Left kidney (tissue), 8 donors: ENCODE measurements at places on chromosomes 7 and 10.
A peak's percentile ranks its signal among the peaks of the same experiment; 100 is the strongest.

DNA sequence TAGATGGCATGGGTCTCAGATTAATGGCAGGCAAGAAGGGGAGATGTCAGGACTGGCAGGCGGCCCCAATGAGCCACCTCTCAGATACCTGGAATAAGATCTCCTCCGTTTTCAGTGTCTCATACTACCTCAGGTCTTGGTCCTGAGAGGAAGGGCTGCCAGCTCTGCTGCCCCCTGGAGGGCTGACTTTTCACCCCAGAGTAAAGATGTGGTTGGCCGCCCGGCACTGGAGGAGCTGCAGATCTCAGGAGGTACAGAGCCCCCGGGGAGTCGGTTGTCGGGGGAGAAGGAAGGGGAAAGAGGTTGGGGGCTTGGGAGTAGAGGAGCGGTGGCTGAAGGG lies 642 bp upstream of the COL13A1 start:
- peak; percentile 54 for DNase-seq

DNA sequence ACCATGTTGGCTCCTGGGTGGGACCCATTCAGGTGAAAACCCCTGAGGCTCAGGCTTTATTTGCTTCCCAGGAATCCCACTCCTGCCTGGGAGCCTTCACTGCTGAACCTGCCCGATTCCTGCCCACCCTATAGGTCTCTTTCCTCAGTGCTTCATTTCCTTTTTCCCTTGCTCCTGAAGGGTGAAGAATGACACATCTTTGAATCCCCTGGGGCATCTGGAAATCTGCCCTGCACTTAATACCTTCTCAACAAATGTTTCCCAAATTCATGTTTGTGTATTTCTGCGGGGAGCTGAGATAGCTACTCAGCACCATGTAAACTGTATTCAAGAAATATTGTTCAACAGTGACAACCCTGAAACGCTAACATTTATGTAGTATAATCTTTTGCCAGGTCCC lies 10.3 kb upstream of the PCBD1 start:
- no peak for DNase-seq

- DNase-seq, result no peak
Observed at GRCh38 chr7:48046458-48046857, 11.1 kb downstream of the C7orf57 start.

GRCh38 chr7:36602511-36602910 lies 121.8 kb downstream of the AOAH start:
- DNase-seq, result no peak

DNA sequence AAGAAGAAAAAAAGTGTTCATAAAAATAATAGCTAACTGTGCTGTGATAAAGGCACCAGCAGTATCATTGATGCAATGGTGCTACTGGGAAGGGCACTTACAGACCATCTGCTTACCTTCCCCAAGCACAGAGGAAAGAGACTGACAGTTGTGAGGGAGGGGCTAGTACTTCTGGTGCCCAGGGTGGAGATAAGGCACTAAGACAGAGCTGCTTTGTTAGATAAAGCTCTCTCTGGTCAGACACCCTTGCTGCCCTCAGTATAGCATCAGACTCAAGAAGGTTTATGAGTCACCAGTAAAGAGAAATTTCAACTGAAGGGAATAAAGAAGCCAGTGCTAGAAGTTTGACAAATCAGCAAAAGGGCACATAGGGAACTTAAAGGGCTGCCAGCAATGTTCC lies 325.6 kb downstream of the HPSE2 start:
- no peak for DNase-seq

- no peak for DNase-seq
Observed at GRCh38 chr7:131544449-131545301, 11.8 kb downstream of the PODXL start.

DNA sequence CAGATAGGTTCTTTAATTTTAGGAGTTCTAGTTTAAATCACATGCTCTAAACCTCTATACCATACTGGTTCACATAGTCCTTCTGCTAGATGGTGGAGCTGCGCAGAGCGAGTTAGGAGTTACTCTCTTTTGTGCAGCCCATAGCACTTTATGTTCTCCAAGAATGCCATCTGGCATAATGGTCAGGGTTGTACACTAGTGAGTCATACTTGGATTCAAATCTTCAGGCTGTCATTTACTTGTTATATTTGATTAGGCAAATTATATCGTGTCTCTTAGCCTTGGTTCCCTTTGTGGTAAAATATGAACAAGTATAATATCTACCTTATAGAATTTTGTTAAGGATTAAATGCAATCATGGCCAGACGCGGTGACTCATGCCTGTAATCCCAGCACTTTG lies 1078.3 kb downstream of the NRG3 start:
- no peak for DNase-seq

- no peak for DNase-seq
Observed at GRCh38 chr10:125233726-125234125, 73.4 kb upstream of the CTBP2 start.

GRCh38 chr10:124296121-124296812 lies 122.5 kb downstream of the OAT start:
- no peak for DNase-seq

- DNase-seq, result no peak
Observed at GRCh38 chr7:51228386-51228958, 88.1 kb downstream of the COBL start.

DNA sequence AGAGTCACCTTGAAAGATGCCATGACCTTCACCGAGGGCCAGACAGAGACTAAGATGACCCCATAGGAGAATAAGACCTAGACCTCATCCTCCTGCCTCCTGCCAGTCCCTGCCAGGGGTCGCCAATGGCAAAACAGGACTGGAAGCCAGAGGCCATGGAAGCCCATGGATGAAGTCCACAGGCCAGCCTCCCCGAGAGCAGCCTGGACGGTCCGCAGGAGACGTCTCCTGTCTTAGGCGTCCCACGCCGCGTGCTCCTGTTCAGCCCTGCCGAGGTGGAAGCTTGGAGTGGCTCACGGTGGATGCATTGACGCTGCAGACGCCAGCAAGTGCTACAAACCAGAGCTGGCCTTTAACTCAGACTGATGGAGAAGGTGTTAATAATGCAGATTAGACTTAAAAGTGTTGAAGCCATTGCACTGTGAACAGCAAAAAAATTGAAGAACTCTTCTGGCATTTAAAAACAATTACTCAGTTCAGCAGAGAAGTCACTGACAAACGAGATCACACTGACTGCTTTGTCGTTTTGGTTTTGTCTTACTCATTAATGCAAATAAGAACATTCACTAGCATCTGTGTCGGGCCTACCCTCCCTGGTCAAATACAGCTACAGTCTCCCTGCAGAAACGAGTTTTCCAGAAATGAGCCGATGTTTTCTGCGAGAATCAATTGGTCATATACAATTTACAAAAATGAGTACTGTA lies 38.1 kb upstream of the FAM20C start:
- DNase-seq, result no peak
